ENCODE measurements at places on chromosomes 1 and 21. TPM values are rescaled to one million over a fixed set of nuclear protein-coding genes. Genes with fewer than 3 reads are reported as not detected.

- peak; percentile 31 for DNase-seq
- H3K36me3 ChIP-seq, result peaks cover 12% of the 10 kb centered on the region
- no peaks in the 10 kb centered on the region for H3K27me3 ChIP-seq
- H3K27ac ChIP-seq, result peak overlapping the region; percentile 70
Measured at GRCh38 chr1:160284220-160284781, 632 bp downstream of the PEX19 start.

DNA sequence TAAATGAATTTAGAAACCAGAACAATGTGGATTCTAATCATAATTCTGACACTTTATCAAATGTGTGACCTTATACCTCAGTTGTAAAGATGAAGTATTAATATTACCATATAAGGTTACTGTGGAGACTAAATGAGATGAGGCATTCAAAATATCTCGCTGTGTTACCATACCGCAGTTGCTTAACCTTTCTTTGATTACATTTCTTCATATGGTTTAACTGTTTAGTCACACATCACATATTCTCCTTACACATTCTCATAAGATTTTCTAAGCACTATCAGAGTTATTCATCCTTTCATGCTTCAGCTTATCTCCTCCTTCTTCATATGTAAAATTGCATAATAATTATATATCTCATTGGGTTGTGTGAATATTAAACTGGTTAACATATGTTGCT is 88.9 kb downstream of the LRRC53 start:
- DNase-seq, result no peak
- H3K27ac ChIP-seq, result no peak overlapping the region
- no peak overlapping the region for H3K4me3 ChIP-seq
- no peaks in the 10 kb centered on the region for H3K27me3 ChIP-seq
- H3K36me3 ChIP-seq, result no peaks in the 10 kb centered on the region

GRCh38 chr1:212161231-212161781 is 123.9 kb upstream of the PPP2R5A start:
- no peak overlapping the region for H3K27ac ChIP-seq
- H3K4me1 ChIP-seq, result peaks cover 22% of the 10 kb centered on the region
- no peak overlapping the region for H3K4me3 ChIP-seq
- H3K27me3 ChIP-seq, result no peaks in the 10 kb centered on the region
- DNase-seq, result no peak

DNA sequence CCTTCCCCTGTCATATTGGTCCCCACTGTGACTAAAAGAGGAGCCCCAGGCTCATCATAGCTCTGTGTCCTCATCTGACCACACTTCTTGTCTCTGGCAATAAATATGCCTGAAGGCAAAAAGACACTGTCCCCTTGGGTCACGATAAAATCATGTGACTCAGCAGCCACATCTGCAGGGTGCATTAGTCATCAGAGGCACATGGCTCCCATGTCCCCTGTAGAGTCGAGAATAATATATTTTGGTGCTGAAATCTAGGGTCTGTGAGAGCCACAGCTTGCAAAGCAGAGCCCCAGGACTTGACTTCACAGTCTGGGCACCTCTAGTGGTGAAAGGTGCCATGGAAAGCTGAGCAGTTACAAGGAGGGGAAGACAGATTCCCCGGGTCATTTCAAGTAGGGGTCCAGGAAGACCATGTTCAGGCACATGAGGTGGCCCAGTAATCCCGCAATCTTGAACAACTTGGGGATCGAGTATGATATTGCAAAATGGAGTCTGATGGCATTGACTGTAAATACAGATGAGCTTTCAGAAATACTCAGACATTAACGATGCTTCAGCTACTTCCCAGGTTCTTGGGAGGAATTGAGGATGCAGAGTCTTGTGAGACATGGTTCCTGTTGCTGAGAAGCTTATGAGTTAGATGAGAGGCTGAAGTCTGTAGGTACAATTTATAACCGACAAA is 68.6 kb downstream of the SLC35F3 start:
- H3K36me3 ChIP-seq, result no peaks in the 10 kb centered on the region
- no peak overlapping the region for H3K27ac ChIP-seq
- no peaks in the 10 kb centered on the region for H3K4me1 ChIP-seq
- no peak overlapping the region for H3K4me3 ChIP-seq

DNA sequence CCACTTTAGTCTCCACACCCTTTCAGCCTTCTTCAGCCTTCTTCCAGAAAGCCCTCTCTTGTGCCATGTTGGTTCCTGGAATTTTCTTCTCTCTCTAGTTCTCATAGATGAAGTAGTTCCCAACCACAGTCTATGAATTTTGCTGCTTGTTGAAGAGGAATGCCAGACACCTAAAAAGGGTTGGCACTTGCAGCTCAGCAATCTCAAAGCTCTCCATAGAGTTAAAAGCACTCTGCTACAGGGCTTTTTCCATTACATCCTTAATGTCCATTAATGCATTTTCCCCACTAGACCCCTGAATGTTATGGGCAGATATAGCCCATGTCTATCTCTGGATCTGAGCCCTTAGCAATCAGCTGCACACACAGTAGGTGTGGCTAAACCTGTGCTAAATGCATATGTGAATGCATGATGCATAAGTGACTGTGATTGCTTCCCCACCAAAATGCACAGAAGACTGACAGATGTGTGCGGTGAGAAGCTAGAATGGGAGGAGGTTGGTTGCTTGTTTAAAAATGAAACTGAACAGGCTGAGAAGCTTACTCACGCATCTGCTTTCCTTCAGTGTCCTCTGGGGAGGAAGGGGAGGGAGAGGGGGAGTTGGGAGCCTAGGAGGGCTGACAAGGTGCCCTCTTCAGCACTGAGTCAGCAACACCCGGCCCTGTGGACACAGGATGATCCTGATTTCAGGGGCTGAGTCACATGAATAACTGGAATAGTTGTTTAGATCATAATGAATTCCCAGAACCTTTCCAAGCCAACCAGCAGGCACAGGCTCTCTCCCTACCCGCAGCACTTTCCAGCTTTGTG is 146.1 kb upstream of the FGGY start:
- H3K4me3 ChIP-seq, result no peak overlapping the region
- H3K27ac ChIP-seq, result no peak overlapping the region
- peak; percentile 44 for DNase-seq
- H3K36me3 ChIP-seq, result no peaks in the 10 kb centered on the region
- H3K4me1 ChIP-seq, result peaks cover 22% of the 10 kb centered on the region

- no peaks in the 10 kb centered on the region for H3K27me3 ChIP-seq
- DNase-seq, result no peak
- peaks cover 45% of the 10 kb centered on the region for H3K36me3 ChIP-seq
- H3K4me1 ChIP-seq, result peaks cover 61% of the 10 kb centered on the region
Measured at GRCh38 chr1:63643926-63644325, 50.7 kb downstream of the PGM1 start.

DNA sequence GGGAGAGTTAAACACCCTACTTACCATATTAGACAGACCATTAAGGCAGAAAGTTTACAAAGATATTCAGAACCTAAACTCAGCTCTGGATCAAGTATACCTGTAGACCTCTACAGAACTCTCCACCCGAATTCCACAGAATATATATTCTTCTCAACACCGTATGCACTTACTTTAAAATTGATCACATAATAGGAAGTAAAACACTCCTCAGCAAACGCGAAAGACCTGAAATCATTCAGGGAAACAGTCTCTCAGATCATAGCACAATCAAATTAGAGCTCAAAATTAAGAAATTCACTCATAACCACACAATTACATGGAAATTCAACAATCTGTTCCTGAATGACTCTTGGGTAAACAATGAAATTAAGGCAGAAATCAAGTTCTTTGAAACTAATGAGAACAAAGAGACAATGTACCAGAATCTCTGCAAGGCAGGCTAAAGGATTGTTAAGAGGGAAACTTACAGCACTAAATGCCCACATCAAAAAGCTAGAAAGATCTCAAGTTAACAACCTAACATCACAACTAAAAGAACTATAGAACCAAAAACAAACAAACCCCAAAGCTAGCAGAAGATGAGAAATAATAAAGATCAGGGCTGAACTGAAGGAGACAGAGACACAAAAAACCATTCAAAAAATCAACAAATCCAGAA is 19.1 kb downstream of the CD84 start:
- no peaks in the 10 kb centered on the region for H3K36me3 ChIP-seq
- no peak overlapping the region for H3K4me3 ChIP-seq

DNA sequence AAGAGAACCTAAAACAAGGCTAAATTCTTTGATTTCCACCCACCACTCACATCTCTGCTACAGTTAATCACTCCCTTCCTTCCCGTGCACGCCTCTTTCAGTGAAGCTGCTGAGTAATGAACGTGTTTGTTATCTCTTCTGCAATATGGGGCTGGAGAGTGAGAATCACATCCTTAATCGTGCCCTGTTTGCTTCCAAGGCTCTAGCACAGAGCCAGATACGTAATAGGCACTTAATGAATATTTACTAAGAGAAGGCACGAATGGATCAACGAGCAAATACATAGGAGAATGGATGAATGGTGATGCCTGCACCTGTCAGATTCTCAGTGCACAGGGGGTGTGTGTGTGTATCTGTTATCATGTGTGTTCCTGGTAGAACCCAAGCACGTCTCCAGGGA is 22.1 kb upstream of the FAM43B start:
- H3K36me3 ChIP-seq, result no peaks in the 10 kb centered on the region
- H3K27ac ChIP-seq, result no peak overlapping the region
- peaks cover 7% of the 10 kb centered on the region for H3K4me1 ChIP-seq

The IL6R gene
- 3.5 TPM for total RNA-seq

DNA sequence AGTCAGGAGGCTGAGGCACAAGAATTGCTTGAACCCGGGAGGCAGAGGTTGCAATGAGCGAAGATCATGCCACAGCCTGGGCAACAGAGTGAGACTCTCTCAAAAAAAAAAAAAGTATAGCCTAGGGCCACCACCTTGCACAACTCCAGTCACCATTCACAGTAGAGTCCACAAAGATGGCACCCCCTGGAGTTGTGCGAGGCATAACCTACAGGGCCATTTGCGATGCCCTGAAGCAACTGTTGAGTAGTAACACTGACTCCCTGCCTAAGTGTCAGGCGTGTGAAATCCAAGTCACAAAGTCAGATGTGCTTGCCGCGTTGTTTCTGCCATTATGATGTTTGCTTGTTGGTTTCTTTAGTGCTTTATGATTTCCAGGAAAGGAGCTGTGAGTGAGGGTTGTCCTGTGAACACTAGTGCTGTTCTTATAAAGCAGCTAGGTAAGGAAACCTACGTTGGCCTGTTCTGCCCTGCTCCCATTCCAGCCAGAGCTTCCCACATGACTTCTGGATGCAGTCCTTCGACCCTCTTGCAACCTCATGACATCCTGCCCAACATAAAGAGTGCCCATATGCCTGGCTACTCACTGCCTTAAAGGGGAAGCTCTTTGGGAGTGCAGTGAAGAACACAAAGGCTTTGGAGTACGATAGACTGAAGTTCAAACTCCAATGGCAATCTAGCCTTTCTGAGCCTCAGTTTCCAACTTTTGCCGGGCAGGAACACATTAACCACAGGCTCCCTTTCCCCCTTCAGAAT is 29.8 kb downstream of the FHAD1 start:
- H3K27ac ChIP-seq, result no peak overlapping the region
- peaks cover 35% of the 10 kb centered on the region for H3K4me1 ChIP-seq
- no peak for DNase-seq
- H3K4me3 ChIP-seq, result no peak overlapping the region

- DNase-seq, result no peak
- no peak overlapping the region for H3K4me3 ChIP-seq
- H3K4me1 ChIP-seq, result peaks cover 52% of the 10 kb centered on the region
- no peaks in the 10 kb centered on the region for H3K27me3 ChIP-seq
- H3K36me3 ChIP-seq, result peaks cover 23% of the 10 kb centered on the region
Measured at GRCh38 chr1:11056504-11056903, 3.3 kb downstream of the SRM start.

- peaks cover 15% of the 10 kb centered on the region for H3K4me1 ChIP-seq
- no peak for DNase-seq
- H3K27ac ChIP-seq, result no peak overlapping the region
- peaks cover 21% of the 10 kb centered on the region for H3K27me3 ChIP-seq
- no peaks in the 10 kb centered on the region for H3K36me3 ChIP-seq
- no peak overlapping the region for H3K4me3 ChIP-seq
Measured at GRCh38 chr1:6704746-6705145, 3.1 kb upstream of the DNAJC11 start.

- H3K27ac ChIP-seq, result no peak overlapping the region
- no peaks in the 10 kb centered on the region for H3K4me1 ChIP-seq
- no peak for DNase-seq
- H3K27me3 ChIP-seq, result no peaks in the 10 kb centered on the region
- H3K36me3 ChIP-seq, result no peaks in the 10 kb centered on the region
Measured at GRCh38 chr1:71964188-71964587, 318.2 kb downstream of the NEGR1 start.

The TDRD5 gene
- not detected for total RNA-seq

The LDLRAD1 gene
- 1.2 TPM for total RNA-seq

- DNase-seq, result no peak
- no peaks in the 10 kb centered on the region for H3K4me1 ChIP-seq
- no peaks in the 10 kb centered on the region for H3K27me3 ChIP-seq
- no peak overlapping the region for H3K4me3 ChIP-seq
Measured at GRCh38 chr1:237270353-237270752, 228.4 kb downstream of the RYR2 start.

DNA sequence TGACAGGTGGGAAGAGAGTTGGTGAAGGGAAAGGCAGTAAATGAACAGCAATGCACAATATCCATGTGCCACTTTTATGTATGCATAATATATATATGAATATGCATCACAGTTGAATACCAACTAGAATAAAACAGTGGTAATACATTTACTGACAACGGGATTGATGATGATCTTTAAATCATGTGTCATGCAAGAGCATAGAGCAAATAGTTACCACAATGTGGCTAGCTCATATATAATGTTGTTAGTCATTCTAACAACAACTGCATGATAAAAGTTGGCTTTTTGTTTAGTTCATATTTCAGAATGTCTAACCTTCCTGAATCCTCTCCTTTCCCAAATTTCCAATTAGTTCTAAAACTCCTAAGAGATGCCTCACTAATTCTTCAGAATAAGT is 46.4 kb downstream of the GORAB start:
- H3K36me3 ChIP-seq, result no peaks in the 10 kb centered on the region
- H3K27ac ChIP-seq, result no peak overlapping the region
- no peak overlapping the region for H3K4me3 ChIP-seq
- H3K4me1 ChIP-seq, result no peaks in the 10 kb centered on the region
- no peak for DNase-seq
- H3K27me3 ChIP-seq, result no peaks in the 10 kb centered on the region

- no peak for DNase-seq
- H3K36me3 ChIP-seq, result no peaks in the 10 kb centered on the region
- no peak overlapping the region for H3K4me3 ChIP-seq
- no peak overlapping the region for H3K27ac ChIP-seq
Measured at GRCh38 chr21:31483146-31483545, 139.1 kb upstream of the TIAM1 start.

GRCh38 chr1:43541141-43541540 is 10.5 kb downstream of the PTPRF start:
- DNase-seq, result no peak
- H3K4me1 ChIP-seq, result peaks cover 83% of the 10 kb centered on the region
- no peaks in the 10 kb centered on the region for H3K27me3 ChIP-seq
- peaks cover 15% of the 10 kb centered on the region for H3K36me3 ChIP-seq
- peak overlapping the region; percentile 62 for H3K27ac ChIP-seq

GRCh38 chr1:63873751-63874150 is 99.9 kb downstream of the ROR1 start:
- H3K36me3 ChIP-seq, result no peaks in the 10 kb centered on the region
- no peak overlapping the region for H3K4me3 ChIP-seq
- H3K4me1 ChIP-seq, result no peaks in the 10 kb centered on the region
- no peaks in the 10 kb centered on the region for H3K27me3 ChIP-seq
- no peak overlapping the region for H3K27ac ChIP-seq
- DNase-seq, result no peak
